Activated effector memory CD4-positive, alpha-beta T cell treated with Interleukin-2 at 50 U/mL for 16 hours (primary cell): ENCODE measurements at places on chromosomes 1 and 21.

DNA sequence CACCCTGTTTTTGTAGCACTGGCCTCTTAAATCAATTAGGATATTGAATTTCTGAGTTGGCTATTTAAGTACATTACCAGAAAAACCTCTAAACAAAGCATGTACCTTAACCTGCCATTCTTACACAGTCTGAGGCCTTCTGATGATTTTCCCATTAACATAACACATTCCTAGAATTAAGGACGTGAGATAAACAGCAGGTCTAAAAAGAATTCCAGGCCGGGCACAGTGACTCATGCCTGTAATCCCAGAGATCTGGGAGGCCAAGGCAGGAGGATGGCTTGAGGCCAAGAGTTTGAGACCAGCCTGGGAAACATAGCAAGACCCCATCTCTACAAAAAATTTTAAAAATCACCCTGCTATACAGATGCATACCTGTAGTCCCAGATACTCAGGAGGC, 18.0 kb upstream of the LRRC8D start:
- no peak for DNase-seq

DNA sequence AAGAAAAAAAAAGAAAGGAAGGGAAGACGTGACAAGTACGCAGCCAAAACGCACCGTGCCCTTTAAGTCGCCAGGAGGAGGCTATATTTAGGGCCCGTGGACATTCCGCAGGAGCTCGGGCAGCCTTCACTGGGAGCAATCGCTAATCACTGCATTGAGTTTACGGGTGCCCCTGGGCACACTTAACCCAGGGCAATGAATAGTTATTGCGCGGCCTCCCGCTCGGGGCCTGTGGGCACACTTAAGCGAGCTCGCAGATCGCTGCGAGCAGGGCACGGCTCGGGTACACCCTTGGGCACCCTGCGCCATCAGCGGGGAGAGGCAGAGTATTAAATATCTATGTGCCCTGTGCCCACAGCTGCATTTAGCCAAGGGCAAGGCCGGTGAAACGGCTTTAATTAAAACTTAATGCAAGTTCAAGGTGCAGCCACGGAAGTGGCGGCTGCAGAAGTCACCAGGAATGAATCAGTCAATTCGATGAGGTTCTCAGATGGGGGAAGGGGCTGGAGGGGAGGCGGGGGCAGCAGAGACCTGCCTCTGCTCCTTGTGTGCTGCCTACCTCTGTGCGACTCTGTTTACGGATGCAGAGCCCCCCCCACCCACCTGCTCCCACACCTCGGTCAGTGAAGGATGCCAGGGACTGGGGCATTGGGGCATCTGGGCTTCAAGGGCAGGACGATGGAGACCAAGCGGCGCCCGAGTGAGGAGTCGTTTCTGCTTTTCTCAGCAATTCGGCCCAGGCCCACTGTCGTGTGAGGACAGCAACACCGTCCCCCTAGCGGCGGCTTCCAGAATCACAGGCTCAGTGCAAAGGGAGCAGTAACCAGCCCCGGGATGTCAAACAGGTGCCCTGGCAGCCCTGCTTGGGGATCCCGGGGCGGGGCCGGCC, 51.8 kb upstream of the TARDBP start:
- peak; percentile 62 for DNase-seq

GRCh38 chr1:78687914-78688313, 38.3 kb downstream of the IFI44 start:
- DNase-seq, result no peak

GRCh38 chr21:16573578-16573977, 843.8 kb downstream of the USP25 start:
- DNase-seq, result no peak

- DNase-seq, result no peak
Observed at GRCh38 chr1:42163114-42163513, 1.4 kb downstream of the GUCA2A start.

DNA sequence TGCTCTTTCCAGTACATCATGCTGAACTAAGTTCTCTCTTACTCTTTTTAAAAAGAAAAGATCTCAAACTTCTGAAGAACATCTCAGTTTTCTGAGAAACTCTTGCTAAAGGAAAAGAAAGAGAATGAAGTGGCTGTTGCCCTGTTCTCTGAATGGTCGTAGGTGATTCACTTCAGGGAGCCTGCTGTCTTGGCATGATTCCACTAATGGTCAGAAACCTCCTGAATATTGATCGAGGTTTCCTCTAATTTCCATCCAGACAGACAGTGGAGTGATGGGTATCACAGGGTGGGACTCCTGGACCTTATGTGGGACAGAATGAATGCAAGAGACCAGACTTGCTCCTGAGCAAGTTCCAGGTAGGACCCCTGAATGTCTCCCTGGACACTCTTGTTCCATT, 2.5 kb downstream of the FCRL2 start:
- DNase-seq, result no peak
